Left lung (tissue), 14 donors: ENCODE measurements at places on chromosomes 5 and 9. TPM values are rescaled to one million over a fixed set of nuclear protein-coding genes. Genes with fewer than 3 reads are reported as not detected.

DNA sequence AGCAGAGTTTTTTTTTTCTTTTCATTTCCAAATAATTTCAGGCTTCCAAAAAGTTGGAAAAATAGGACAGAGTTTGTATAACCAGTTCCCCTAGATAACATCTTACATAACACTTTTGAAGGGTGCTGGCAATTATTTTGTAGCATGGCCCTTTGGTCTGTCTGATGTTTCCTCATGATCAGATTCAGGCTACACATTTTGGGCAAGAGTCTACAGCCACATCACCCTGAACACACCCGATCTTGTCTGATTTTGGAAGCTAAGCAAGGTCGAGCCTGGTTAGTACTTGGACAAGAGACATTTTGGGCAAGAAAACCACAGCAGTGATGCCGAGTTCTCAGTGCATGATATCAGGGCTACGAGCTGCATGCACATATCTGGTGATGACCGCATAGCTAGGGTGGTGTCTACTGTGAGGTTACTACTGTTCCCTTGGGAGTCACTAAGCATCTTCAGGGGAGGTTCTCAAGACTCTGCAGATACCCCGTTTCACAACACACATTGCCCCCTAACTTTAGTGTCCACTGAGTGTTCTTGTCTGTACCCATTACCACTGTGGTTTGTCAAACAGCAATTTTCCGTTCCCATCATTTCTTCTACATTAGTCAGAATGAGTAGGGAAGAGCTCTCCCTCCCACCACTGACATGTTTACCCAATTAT, 86.2 kb downstream of the TTC39B start:
- DNase-seq: no peak

DNA sequence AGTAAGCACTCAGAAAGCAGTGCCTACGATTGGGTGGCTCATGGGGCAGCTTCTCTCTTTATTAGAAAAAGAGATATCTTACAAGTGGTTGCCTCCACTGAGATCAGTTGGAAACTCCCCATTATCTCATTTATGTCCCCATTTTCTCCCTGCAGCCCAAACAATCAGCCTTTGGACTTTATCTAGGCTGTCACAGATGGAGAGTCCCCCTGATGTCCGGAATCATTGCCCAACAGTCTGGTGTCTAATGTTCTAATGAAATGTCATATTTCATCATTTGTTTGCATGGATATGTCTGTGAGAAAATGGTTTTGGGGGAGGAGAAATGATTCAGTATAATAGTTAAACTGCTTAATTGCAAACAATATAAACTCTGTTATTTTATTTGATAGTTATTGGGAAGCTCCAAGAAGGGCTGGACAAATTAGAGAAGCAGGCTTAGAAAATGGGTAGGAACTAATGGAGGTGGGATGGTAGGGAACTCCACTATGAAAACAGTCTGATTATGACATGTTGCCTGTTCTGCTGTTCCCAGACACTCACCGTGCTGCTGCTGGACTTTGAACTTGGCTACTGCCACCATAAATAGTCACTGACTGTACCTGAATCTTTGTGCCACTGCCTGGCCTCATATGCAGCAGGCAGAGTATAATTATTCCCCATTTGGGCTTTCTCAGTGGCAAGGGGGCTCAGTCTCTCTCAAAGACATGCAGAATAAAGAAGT, 38.3 kb upstream of the SMAD5 start:
- DNase-seq: no peak

DNA sequence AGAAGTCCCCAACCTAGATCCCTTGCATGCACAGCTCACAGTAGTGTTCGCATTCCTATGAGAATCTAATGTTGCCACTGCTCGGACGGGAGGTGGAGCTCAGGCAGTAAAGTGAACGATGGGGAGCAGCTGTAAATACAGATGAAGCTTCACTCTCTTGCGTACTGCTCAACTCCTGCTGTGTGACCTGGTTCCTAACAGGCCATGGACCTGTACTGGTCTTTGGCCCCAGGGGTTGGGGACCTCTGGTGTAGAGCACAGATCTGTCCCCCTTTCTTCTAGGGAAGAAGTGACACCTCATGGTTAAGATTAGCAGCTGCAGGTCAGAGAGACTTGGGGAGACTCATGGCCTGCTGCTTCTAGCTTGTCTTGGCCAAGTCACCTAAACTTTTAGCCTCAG, 7.1 kb downstream of the ARHGEF28 start:
- no peak for DNase-seq

DNA sequence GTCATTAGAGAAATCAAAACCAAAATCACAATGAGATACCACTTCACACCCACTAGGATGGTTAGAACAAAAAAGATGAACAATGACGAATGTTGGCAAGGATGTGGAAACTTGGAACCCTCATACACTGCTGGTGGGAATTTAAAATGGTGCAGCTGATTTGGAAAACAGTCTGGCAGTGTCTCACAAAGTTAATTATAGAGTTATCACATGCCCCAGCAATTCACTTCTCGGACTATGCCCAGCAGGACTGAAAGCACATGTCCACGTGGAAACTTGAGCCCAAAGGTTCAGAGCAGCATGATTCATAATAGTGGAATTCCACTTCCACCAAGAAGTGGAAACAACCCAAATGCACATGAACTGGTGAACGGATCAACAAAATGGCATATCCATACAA, 85.0 kb upstream of the HRH2 start:
- no peak for DNase-seq

DNA sequence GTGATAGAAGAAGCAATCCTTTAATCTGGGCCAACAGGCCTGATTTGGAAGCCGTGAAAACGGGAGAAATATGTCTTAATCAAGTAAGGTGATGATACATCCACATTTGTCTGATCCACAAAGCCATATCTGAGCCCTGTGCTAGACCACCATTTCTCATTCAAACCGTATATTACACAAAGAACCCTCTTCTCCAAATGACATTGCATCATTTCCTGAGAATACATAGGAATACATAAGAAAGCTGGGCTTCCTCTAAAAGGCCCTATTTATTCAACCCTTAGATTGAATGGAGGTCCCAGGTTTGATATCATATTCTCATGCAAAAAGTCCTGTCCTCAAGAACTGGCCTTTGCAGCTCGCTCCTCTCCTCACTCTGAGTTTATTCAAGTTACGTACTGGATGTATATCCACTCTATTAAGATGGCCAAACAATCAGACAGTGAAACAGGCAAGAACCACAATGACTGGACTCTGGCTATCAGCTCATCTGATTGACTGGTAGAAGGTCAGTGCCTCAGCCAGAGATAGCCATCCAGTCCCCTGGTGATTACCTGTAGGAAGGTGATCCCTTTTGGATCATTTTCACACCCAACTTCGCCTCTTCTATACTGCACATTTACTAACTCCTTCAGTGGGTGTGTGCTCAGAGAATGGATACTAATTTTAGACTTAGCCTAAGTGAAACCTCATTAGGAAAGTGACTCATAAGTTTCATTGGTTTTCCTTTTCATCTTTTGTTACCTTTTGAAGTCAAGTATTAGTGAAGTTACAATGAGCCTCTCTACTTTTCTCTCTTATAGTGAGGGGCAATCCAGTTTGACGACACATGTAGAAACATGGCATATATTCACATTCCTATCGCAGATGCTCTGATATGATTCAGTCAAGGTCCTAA, 167.6 kb upstream of the WWC1 start:
- no peak for DNase-seq

DNA sequence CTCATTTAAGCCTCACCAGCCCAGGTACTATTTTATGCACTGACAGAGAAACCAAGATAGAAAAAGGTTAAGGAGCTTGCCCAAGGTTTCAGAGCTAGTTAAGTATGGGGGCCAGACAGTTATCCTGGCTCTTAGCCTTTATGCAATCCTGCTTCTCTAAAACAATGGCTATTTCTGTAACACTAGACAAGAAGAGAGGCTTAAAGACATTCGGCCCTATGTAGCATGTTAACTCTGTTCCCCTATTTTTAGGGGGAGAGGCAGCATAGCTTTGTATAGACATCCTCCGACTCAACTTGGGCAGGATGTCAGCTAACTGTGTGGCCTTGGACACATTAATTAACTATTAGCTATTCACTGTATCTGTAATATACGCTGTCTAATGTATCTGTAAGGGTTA, 54.6 kb downstream of the LHFPL2 start:
- no peak for DNase-seq

DNA sequence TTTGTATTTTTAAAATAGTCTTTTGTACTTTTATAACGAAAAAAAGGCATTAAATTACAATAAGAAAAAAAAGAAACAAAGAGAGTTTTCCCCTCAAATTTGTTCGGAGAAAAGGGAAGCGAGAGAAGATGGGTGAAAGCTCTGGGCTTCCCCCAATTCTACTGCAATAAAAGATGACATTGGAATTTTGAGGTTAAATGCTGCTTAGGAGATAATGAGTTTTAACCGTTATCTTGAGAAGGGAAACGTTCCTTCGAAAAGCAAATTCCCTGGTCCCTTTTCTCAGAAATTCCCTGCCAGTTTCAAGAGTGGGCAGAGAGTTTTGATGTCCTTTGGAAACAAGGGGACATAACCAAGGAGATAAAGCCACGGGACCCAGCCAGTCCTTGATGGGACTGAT, 18.4 kb upstream of the ERGIC1 start:
- DNase-seq: no peak

DNA sequence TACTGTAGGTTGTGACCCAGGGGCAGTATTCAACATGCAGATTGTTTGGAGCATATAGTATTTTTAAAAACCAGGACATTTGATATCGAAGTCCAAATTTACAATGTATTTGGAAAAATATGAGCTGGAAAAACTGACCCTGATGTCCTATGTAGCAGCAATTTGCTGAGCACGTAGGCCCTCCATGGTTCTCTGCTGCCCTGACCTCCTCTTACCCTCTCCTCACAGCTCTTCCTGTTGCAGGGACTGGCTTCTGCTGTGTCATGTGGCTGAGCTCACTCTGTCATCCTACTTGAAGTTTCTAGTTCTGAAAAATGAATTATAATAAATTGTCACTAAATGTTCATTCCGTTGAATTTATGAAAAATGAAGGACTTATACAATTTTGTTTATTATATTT, 4.1 kb upstream of the ASPN start:
- DNase-seq: no peak

GRCh38 chr5:115377468-115378217, 81.2 kb upstream of the CCDC112 start:
- DNase-seq: no peak

DNA sequence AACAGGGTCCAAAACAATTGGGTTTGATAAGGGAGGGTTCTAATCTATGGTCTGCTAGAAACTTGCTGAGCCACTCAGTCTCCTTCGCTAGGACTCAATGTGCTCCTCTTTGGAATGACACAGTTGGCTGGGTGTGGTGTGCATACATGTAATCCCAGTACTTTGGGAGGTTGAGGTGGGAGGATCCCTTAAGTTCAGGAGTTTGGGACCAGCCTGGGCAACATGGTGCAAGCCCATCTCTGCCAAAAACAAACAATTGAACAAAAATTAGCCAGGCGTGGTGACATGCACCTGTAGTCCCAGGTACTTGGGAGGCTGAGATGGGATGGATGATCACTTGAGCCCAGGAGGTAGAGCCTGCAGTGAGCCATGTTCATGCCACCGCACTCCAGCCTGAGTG, 2.7 kb upstream of the KIF4B start:
- no peak for DNase-seq

DNA sequence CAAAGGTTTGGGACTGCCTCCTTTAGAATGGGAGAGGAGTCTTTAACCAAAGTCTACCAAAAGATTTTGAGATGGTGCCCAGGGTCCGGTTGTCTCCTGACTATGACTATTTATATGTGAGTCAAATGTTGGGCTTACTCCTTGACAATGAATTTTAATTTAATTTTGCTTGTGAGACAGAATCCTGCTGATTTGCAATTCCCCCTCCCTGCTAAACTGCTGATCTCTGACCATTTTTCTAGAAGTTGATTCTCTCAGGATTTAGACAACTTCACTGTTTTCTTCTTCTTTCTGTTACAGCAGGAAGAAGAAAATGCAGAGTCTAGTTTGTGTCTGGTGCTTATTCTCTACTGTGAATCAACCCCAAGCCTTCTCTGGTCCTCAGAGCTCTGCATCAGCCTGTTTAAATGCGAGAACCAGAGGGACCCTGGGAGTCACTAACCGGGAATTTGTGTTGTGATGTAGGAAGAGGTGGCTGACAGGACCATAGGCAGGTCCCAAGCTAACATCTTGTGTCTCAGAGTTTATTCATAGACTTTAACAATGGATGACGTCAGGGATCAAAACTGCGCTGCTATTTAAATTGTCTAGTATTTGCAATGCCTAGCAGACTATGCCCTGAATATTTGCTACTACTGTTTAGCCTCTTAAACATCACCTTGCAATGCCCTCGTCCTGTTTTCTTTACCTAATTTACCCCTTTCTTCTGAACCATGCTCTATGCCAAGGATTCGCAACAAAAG, 124.0 kb upstream of the TAF11L2 start:
- no peak for DNase-seq

GRCh38 chr5:111472579-111472978, 39.8 kb downstream of the STARD4 start:
- DNase-seq: no peak

DNA sequence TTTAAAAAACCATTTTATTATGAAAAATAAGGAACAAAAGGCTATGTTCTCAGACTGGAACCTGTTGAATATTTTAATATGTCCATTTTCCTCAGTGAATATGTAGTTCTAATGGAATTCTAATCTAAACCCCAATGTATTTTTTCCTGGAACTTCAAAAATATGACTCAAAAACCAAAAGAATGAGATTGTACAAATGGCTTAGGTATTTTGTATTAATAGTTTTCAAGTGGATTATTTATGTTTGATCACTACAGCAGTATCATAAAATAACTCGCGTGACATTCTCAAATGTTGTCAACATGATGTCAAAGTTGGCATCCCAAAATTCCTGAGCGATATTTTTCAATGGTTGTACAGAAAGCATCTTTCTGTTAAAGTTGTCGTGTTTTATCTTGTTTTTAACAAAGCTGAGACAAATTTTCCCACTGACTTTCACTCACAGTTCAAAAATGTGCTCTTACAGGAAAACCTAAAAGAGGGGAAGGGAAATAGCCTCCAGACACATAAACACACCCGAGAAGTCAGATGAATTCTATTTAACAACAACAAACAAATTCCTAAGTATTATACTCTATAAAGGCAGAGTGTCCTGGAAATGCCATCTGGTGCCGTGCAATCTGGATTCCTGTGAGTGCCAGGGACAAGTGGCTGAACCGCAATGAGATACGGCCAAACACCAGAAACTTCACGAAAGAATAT, 68.1 kb upstream of the TAS2R1 start:
- no peak for DNase-seq

- no peak for DNase-seq
Observed at GRCh38 chr5:149938279-149938678, 6.3 kb downstream of the PDE6A start.

TOR4A gene
- 11.1 TPM for polyA plus RNA-seq

F2RL2 gene
- 0.23 TPM for polyA plus RNA-seq

PCSK5 gene
- polyA plus RNA-seq: 10.1 TPM

PTPA gene
- 128 TPM for polyA plus RNA-seq

RPL12 gene
- polyA plus RNA-seq: 2,099 TPM
